ENCODE measurements at places on chromosomes 2 and 18. TPM values are rescaled to one million over a fixed set of nuclear protein-coding genes. Genes with fewer than 3 reads are reported as not detected.

RGPD3 gene
- 0.07 TPM for polyA plus RNA-seq

PARD3B gene
- 4.8 TPM for polyA plus RNA-seq

ERBB4 gene
- polyA plus RNA-seq, result 0.10 TPM

ASB18 gene
- polyA plus RNA-seq, result not detected

NEU2 gene
- not detected for polyA plus RNA-seq

MAP3K19 gene
- not detected for polyA plus RNA-seq

ARHGEF33 gene
- polyA plus RNA-seq, result 0.52 TPM

HJURP gene
- 28.3 TPM for polyA plus RNA-seq

NMUR1 gene
- polyA plus RNA-seq, result 0.02 TPM

DNMT3A gene
- polyA plus RNA-seq, result 3.6 TPM

ALPG gene
- not detected for polyA plus RNA-seq

SKA1 gene
- polyA plus RNA-seq, result 16.3 TPM

DNAJC27 gene
- polyA plus RNA-seq, result 5.0 TPM

TMEM185B gene
- polyA plus RNA-seq, result 35.1 TPM

GRCh38 chr2:55883829-55884228, 39.8 kb downstream of the EFEMP1 start:
- no peak for DNase-seq

DNA sequence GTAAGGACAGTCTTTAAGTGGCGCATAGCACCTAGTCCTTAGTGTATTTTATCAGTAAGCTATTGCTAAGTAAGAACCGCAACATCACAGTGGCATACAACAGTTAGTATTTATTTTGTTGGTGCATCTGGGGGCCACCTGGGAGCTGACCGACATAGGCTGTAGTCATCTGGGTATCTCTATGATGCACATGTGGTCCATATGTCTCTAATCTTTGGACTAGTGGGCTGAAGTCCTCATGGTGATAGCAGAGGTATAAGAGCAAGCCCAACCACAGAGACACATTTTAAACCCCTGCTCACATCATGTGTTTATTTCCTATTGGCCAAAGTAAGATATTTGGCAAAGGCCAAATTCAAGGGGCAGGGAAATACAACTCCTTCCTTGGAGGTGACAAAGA, 2.9 kb downstream of the CAMKMT start:
- DNase-seq, result no peak

- DNase-seq, result peak; percentile 63
These were observed 505.9 kb downstream of the ERBB4 start for GRCh38 chr2:212032536-212033219.

- no peak for DNase-seq
These were observed 1.7 kb downstream of the CYP1B1 start for GRCh38 chr2:38074058-38074763.

DNA sequence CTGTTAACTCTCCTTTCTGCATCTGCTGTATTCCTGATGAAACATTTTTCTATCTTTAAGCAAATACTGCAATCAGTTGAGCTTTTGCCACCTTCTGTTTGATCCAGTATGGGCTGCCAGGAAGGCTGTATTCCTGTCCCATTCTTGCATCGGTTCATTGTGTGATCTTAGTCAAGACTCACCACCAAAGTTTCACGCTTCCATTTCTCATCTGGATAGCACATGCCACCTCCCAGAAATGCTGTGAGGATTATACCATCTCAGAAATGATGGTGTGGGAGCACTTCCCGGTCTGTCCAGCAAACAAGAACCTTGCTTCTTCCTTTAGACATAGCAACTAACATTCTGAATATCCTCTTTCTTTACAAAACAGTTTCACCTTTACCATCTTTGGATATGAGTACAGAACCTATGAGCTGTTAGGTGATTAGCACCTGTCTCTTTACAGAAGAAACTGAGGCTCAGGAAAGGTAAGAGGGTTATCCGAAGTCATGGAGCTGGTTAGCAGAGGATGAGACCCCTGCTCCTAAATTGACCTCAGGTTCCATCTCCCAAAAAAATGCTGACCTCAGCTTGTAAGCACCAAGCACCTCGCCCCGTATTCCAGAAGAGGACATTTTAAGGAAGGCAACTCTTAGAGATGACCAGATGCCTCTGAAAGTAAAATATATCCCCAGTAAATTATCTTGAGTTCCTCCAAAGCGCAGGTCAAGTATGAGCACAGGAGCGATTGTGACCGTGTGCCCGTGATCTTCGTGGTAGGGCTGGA, 56.8 kb downstream of the FEZ2 start:
- no peak for DNase-seq

- DNase-seq, result no peak
These were observed 174.9 kb downstream of the VAPA start for GRCh38 chr18:10088734-10089133.

GRCh38 chr2:228268756-228269155, 87.3 kb upstream of the SPHKAP start:
- no peak for DNase-seq

DNA sequence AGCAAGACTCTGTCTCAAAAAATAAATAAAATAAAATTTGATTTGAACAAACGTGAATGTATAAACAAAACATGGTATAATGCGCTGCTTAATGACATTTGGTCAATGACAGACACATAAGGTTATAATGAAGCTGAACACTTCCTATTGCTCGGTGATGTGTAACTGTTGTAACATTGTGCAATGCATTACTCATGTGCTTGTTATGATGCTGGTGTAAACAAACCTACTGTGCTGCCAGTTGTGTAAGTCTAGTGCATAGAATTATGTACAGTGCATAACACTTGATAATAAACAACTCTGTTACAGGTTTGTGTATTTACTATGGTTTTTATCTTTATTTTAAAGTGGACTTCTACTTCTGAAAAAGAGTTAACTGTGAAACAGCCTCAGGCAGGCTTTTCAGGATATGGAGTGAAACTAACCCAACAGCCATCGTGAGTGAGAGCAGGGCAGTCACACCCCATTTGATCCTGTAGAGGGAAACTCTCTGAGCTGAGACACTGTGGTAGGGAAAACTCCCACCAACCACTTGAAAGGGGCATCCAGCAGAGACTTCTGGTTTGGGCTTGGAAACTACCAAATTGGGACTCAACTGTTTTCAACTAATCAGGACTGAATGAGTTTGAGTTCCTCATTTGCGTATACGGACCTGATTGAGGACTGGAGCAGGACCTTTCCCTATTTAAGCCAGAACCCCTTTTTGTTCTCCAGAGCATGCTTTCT, 8.7 kb upstream of the RPRD1A start:
- DNase-seq, result peak; percentile 91

DNA sequence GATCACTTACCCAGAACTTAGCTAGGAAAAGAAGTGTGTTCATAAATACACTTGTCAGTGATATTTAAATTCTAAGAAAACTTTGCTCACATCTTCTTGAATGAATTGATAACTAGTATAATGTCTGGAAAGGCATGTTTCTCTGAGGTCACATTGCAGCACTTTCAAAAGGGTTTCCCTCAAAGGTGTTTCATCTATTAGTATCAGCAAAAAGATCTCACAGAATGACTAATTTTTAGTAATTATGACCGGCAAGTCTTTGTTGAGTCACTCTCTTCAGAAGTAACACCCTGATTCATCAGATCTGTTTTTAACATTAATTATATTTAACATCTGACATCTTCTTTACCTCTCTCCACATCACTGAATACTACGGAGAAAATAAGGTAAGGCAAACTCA, 222.3 kb downstream of the IKZF2 start:
- DNase-seq, result peak; percentile 25

- no peak for DNase-seq
These were observed 167.4 kb downstream of the SP3 start for GRCh38 chr2:173797586-173798263.

DNA sequence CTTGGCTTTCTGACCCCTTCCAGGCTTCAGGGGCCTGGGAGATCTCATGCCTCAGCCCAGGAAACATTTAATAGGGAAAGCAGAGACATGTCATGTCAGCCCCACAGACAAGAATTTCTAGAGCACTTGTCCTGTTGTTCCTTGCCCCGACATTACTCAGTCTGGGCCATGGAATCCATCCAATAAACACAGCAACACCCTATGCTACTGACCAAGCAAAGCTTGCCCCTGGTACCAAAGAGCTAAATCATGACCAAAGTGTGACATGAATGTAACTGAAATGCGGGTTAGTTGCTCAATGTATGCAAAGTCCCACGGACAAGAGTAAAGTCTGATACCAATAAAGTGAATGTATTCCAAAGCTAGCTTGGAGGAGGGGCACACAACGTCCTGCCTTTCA, 35.1 kb downstream of the EHD3 start:
- peak; percentile 51 for DNase-seq

GRCh38 chr2:58479535-58480140, 238.5 kb upstream of the FANCL start:
- DNase-seq, result no peak

GRCh38 chr2:136305517-136306192, 187.7 kb upstream of the CXCR4 start:
- DNase-seq, result no peak

- DNase-seq, result peak; percentile 88
These were observed 1241.1 kb upstream of the ZEB2 start for GRCh38 chr2:145760781-145761649.

DNA sequence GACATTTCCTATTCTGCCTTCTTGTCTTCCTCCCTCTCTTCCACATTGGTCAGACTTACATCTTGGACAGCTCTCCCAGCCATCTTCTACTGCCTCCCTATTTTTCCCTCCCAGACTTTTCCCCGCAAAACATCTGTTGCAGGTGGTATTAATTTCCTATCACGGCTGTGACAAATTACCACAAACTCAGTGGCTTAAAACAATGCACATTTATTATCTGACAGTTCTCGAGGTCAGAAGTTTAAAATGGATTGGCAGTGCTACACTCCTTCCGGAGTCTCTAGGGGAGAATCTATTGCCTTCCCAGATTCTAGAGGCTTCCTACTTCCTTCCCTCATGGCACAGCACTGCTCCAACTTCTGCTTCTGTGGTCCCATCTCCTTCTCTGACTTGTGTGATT, 33.3 kb downstream of the STRADB start:
- no peak for DNase-seq

- DNase-seq, result peak; percentile 38
These were observed 288.2 kb downstream of the IKZF2 start for GRCh38 chr2:212863185-212863588.

- DNase-seq, result no peak
These were observed 466.9 kb upstream of the HNRNPA3 start for GRCh38 chr2:176745543-176746200.

DNA sequence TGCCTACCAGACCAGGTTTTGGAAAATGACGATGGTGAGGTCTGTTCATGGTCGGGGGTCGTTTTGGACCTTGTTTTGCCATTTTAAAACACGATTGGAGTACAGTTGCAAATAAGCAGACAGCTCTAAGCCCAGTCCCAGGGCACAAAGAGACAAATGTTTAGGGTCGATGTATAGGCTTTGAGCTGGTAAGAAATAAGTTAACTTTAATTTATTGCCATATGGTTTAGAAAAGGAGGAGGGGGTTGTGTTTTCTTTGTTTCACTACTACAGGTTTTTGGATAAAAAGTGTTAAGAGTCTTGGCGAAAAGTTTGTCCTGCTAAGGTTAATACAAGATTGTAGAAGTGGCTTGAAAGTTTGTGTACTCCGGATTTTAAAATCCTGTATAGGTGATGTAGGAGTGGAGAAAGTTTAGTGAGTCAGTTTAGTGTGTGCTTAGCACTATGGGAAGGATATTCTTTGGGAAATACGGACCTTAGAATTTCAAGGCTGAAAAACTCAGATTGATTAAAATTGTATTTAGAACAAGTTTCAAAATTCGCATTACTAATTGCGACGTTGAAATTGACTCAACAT, 1.3 kb downstream of the KCMF1 start:
- DNase-seq, result no peak

DNA sequence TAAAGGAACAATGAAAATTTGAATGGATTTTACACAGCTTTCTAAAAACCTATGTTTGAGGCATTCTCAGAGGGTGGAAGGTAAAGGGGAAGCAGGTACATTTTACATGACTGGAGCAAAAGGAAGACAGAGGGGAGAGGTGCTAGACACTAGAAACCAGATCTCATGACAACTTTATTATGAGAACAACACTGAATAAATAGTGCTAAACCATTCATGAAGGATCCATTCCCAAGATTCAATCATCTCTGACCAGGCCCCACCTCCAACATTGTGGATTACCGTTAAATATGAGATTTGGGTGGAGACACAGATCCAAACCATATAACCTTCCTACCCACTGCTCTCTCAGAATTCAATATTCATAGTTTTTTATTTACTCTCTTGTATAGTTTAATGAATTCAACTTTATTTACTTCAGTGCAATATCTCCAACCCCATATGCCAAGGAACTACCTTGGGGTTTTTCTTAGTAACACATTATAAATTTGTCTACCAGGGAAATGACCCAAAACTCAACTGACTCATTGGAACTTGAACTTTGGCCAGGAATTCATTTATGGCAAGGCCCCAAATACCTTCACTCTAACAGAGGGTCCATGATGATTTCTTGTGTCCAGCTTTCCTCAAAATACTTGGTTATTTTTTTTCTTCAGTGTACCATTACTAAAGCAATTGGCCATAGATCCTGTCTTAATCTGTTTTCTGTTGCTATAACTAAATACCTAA, 317.8 kb downstream of the GULP1 start:
- DNase-seq, result peak; percentile 81

DNA sequence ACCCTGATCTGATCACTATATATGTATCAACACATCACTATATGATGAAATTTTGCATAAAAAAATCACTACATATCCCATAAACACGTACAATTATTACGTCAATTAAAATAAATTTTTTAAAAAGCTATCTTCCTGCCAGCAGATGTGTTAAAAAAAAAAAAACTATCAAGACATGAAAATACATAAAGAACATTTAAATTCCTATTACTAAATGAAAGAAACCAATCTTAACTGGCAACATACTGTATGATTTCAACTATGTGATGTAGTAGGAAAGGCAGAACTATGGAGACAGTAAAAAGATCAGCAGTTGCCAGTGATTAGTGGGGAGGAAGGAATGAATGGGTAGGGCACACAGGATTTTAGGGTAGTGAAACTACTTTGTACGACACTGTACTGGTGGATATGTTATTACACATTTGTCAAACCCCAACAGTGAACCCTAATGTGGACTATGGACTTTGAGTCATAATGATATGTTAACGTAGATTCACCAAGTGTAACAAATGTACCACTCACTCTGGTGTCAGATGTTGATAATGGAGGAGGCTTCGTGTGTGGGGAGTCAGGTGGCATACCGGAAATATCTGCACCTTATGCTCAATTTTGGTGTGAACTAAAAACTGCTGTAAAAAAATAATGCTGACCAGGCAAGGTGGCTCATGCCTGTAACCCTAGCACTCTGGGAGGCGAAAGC, 27.4 kb downstream of the USP34 start:
- DNase-seq, result no peak

DNA sequence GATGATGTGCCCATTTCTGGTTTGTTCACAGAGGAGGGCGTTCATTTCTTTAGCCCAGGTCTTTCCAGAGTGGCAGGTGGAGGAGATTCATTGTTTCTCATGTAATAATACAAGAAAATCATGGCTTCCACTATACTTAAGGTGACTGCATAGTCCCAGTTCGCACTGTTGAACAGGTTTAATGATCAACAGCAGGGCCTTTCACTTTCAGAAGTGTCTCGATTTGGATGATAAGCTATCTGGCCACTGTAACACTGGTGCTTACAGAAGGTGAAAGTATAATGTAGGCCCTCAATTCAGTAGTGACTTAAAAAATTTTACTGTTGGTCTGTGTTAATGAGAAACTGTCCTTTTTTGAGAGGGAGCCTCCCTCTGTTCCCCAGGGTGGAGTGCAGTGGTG, 1.4 kb downstream of the RMC1 start:
- DNase-seq, result no peak

GRCh38 chr2:17401096-17401495, 117.1 kb downstream of the RAD51AP2 start:
- no peak for DNase-seq

- DNase-seq, result no peak
These were observed 106.9 kb upstream of the CD302 start for GRCh38 chr2:159904959-159905305.

GRCh38 chr18:22731398-22731797, 201.7 kb upstream of the RBBP8 start:
- DNase-seq, result no peak

All from fibroblast of lung (primary cell).